DMS153 (cell line): ENCODE measurements at places on chromosomes 13 and 19.
A peak's percentile ranks its signal among the peaks of the same experiment; 100 is the strongest.

- DNase-seq, result no peak
Measured at GRCh38 chr13:39781381-39781780, 125.9 kb downstream of the COG6 start.

DNA sequence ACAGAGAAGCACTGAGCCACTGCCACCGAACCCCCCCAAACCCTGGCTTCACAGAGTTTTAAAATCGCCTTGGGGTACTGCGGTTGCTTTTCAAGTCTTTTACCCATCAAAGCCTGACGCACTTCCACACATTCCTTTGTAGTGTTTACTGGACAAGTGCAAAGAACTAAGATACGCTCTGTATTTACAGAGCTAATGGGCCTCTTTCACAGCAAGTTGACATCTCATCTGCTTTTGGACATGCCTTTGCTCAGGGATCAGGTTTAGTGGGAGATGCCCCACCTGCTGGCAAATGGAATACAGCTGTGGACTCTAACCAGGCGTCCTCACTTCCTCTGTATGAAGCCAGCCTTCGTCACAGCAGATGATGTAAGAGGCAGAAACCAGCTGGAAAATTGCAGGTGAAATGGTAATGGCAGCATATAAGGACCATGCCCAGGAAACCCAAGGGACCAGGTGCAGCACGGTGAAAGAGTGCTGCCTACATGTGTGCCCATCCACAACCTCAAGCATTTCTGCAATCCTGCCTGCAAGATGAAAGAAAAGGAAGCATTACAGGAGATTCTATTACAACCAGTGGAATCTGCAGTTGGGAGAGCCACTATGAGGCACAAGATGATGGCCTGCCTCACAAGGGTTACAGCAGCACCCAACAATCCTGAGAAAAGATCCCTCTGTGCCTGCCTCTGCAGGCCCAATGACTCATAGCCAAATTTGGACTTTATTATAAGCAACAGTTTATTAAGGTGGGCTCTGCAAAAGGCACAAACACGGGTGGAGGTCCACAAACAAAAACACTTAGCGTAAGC lies 34.7 kb downstream of the BRD4 start:
- peak; percentile 56 for DNase-seq

DNA sequence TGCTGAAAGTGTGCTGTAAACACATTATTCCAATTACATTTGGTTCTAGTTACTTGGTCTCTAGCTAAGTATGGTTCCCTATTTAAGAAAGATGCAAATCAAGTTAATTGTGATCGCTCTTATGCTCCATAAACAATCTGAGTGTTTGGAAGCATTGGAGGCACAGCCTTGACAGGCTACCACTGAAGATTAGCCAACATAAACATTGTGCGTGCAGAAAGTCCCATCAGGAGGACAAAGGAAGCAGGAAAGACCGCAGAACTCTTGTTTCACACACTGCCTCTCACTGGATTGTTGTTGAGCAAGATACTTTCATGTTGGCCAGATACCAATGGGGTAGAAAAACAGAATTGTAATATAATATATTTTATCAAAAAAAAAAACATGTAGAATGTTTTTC lies 814.4 kb downstream of the EFNB2 start:
- no peak for DNase-seq

- DNase-seq, result no peak
Measured at GRCh38 chr19:7255631-7256030, 38.6 kb downstream of the INSR start.

- DNase-seq, result no peak
Measured at GRCh38 chr19:1837625-1838105, 10.6 kb downstream of the REXO1 start.

- DNase-seq, result no peak
Measured at GRCh38 chr13:32032759-32033158, 1.2 kb downstream of the FRY start.

GRCh38 chr19:7988307-7988706 lies 17.1 kb downstream of the ELAVL1 start:
- DNase-seq, result no peak

GRCh38 chr13:74187564-74187963 lies 53.4 kb upstream of the KLF12 start:
- DNase-seq, result no peak

DNA sequence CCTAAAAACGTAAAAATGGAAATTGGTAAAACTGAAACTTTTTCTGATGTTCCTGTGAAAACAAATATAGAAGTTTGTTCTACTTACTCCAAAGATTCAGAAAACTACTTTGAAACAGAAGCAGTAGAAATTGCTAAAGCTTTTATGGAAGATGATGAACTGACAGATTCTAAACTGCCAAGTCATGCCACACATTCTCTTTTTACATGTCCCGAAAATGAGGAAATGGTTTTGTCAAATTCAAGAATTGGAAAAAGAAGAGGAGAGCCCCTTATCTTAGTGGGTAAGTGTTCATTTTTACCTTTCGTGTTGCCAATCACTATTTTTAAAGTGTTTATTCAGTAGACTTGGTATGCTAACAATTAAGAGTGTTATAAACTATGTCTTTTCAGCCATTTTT lies 25.6 kb downstream of the BRCA2 start:
- DNase-seq, result no peak

DNA sequence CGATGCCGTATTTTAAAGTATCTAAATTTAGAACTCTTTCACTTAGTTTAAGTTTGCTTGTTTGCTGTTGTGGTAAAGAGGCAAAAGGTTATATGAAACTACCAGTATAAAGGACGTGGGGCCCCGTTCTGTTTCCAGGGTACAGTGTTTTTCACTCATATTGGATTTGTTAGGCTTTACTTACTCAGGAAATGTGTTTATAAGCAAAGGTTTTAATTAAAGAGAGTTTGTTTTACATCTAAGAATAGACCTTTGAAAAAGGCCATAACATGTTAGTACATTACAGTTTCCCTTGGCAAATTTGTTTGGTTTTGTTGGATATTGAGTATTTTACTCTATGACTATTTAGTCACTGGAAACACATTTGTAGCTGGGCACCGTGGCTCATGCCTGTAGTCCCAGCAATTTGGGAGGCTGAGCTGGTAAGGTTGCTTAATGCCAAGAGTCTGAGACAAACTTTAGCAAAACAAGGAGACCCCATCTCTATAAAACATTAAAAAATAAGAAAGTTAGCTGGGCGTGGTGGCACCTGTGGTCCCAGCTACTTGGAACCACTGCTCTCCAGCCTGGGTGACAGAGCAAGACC lies 7.1 kb downstream of the DGKH start:
- DNase-seq, result no peak

GRCh38 chr13:89239361-89240127 lies 1568.4 kb downstream of the SLITRK5 start:
- no peak for DNase-seq

- DNase-seq, result peak; percentile 62
Measured at GRCh38 chr19:18416778-18417249, 2.4 kb upstream of the SSBP4 start.

- no peak for DNase-seq
Measured at GRCh38 chr19:3890591-3890990, 10.1 kb downstream of the ATCAY start.

- no peak for DNase-seq
Measured at GRCh38 chr19:23281663-23282276, 31.6 kb upstream of the ZNF724 start.

- no peak for DNase-seq
Measured at GRCh38 chr19:44149776-44150175, 8.4 kb downstream of the ZNF234 start.

GRCh38 chr13:106098778-106099177 lies 436.7 kb downstream of the EFNB2 start:
- no peak for DNase-seq

DNA sequence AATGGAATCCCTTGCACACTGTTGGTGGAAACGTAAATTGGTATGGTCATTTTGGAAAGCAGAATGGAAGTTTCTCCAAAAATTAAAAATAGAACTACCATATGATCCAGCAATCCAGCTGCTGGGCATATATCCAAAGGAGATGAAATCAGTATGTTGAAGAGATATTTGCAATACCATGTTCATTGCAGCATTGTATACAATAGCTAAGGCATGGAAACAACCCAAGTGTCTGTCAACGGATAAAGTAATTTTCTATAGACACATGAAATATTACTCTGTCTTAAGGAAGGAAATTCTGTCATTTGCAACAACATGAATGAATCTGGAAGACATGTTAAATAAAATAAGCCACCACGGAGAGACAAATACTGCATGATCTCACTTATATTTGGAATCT lies 124.7 kb downstream of the GPC5 start:
- DNase-seq, result no peak

GRCh38 chr13:31452525-31452924 lies 252.8 kb downstream of the B3GLCT start:
- DNase-seq, result no peak

GRCh38 chr19:10424011-10424637 lies 3.8 kb downstream of the PDE4A start:
- DNase-seq, result peak; percentile 45

DNA sequence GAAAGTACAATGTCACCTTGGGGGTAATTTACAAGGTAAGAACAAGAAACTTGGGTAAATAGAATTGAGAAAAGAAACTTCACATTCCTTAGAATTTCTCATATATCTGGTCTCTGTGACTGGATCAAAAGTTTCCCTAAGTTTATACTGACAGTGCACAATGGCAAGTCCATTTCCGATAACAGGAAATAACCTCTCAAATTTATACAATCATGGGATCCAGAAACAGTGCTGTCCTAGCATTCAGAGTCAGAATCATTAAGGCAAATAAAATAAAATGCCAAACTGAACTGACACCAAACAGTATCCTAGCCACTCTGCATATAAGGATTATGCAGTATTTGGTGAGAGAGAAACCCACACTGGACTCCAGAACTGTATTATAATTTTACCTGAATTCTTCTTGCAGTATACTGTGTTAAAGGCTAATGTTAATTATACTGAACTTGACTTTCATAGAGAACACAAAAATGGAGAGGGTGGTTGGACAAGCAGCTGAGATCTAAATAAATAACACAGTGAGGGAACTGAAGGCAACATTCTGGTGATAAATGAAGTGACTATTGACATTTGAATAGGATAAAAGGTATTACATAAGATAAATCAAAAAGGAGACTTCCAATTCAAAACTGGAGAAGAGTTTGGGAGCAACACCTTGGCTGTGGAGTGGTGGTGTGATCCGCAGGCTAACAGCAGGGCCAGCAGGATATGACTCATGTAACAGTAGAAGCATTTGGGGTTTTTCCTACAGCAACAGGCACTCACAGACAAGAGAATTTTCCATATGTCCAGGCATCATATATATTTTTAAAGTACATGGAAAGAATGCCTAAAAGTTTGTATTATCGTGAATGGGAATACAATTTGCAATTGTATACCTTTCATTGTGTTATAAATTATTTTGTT lies 932.5 kb upstream of the MIR17HG start:
- no peak for DNase-seq

DNA sequence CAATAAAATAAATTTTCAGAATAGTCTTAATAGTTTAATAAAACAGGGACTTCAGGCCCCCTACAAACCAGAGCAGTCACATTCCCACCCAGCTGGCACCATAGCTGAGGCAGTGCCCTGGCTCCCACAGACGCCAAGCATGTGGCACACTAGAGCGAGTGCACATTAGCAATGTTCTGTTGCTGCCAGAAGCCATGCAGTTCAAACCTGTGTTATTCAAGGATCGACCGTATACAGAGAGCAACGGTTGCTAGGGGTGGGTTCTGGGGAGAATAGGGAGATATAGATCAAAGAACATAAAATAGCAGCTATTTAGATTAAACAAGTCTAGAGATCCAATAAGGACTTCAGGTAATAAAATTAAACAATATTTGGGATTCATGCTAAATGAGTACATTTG lies 419.3 kb upstream of the KLHL1 start:
- DNase-seq, result no peak

DNA sequence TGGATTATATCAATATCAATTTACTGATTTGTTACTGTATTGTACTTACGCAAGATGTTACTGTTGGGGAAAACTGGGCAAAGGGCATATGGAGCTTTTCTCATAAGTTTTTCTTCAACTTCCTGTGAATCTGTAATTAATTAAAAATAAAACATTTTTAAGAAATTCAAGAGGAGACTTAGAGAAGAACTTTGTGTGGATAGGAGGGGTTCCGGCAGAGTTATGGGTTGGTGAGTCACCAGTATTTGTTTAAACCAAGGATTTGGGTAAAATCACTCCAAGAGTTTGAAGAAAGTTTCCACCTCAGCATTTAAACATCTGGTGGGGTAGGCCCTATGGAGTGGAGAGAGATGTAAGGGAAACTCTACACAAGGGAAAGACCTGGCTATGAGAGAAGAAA lies 379.6 kb downstream of the TSHZ3 start:
- DNase-seq, result no peak

DNA sequence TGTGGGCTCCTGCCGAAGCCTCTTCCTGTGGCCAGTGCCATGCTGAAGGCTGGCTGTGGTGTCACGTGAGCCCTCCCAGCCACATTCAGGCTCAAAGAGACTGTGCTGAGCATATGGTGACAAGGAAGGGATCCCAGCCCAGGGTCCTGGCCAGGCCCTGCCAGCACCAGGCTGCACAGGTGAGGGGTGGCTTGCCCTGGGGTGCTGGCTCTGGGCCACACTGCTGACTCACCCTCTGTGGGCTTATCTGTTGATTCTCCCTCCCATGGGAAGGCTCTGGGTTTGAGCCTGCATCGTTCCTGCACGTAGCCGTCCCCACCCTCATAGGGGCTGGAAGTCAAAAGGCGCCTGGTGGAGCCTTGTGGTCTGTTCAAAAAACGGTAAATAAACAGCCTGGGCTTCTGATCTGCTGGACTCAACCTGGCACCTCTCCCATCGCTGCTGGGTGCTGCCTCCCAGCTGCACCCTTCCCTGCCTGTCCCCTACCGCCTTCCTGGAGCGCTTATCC lies 31.1 kb downstream of the DNM2 start:
- peak; percentile 97 for DNase-seq

DNA sequence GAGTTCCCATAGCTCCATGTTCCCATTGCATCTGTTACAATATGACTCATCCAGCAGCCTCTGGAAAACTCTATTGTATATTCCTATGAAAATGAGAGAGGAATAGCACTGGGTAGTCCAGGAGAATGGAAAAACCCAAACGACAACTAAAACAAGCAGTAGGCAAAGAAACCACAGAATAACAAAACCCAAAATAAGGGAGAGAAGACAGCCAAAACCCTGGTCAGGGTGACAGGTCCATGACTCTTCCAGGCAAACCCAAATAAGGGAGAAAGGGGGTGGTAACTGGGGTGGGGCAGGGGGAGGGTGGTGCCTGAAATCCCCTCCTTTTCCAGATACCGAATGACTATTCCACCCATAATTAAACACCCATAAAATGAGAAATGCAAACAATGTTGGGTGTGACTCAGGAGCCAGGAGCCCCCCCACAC lies 4.0 kb upstream of the ZNF8 start:
- no peak for DNase-seq

- DNase-seq, result no peak
Measured at GRCh38 chr19:55314396-55314795, 10.7 kb downstream of the TMEM150B start.

DNA sequence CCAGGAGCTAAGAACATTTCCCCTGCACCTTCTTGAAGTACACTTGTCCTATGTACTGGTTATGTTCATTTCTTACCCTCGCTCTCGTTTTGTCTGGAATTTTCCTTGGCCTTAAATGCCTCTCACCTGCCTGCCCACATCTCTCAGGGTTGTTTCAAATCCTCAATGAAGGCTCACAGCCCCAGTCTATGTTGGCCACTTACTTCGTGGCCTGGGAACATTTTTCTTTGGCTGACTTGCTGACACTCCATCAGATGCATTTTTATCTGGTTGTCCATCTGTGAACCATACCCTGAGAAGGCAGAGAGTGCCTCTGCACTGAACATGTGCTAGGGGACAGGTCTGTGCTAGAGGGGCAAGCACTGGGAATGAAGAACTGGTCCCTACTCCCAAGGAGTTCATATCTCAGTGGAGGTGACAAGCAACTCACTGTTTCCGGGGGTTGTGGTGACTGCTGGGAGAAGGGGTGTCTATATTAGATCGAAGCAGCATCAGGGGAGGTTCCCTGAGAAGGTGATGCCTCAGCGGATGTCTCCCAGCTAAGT lies 53.6 kb downstream of the USPL1 start:
- DNase-seq, result no peak
